ENCODE measurements at places on chromosomes 2 and 18.

- no peak for DNase-seq
Measured at GRCh38 chr18:77049938-77050337, 82.6 kb downstream of the MBP start.

DNA sequence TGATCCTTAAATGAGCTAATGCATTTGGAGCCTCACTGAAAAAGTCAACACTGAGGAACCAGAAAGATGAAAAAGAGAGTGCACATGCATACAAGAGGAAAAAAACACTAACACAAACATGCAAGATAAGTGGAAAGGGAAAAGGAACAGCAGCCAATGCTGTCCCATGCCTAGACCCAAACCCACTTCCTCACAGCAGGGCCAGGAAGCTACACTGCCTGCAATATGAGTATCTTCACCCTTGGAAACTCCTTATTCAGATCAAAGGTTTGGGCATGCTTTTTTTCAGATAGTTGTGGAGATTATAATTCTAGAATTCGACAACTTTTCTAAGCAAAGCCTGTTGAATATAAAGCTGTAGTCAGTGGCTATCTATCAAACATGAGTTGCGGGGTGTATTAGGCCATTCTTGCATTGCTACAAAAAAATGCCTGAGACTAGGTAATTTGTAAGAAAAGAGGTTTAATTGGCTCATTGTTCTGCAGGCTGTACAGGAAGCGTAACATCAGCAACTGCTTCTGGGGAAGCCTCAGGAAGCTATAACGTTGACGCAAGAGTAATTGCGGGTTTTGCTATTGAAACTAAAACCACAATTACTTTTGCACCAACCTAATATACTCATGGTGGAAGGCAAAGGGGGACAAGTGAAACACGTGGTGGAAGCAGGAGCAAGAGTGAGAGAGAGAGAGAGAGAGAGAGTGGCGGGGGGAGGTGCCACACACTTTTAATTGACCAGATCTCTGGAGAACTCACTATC, 138.2 kb downstream of the MBD2 start:
- DNase-seq, result no peak

- DNase-seq, result no peak
Measured at GRCh38 chr2:217711188-217711587, 291.6 kb downstream of the TNS1 start.

DNA sequence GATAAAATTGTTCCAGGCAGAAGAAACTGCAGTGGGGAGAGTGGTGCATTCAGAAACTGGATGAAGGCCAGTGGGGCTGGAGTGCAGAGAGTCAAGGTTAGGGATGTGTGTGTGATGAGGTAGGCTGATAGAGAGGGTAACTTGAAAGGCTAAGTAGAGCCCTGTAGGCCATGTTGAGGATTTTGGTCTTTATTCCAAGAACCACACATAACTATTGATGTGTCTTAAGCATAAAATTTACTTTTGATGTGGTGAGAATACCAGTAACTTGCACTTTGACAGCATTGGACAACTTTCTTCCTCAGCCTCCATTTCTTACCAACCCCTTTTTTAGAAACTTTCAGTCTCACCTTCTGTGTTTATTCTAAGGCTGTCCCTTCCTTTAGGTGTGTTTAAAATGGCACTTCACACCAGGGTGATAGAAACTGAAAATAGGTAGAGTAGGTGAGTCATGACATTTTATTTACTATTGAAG, 22.6 kb downstream of the MTX2 start:
- no peak for DNase-seq

DNA sequence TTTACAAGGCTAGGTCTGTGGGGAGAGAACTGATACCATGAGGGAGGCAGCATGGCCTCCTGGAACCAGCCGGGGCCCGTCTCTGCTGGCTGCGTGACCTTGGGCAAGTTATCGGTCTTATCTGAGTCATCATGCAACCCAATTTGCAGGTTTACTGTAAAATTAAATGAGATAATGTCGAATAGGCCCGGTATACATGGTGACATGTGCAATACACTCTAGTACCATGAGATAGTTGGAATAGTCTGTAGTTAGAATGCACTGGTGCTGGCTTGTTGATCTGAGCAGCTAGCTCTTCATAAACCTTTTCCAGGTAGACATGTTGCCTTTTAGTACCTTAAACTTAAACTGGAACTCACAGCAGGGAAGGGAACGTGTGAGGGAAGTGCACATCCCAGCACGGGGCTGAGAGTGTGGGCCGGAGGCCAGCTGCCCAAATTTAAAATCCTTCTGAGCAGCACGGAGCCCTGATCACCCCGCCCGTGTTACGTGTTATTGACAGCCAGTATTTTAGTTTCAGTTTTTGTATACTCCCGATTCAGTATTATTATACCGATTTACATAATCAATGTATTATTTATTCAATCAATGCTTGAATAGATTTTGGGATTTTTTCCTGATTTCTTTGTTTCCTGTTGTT, 72.4 kb upstream of the HS6ST1 start:
- DNase-seq, result no peak

DNA sequence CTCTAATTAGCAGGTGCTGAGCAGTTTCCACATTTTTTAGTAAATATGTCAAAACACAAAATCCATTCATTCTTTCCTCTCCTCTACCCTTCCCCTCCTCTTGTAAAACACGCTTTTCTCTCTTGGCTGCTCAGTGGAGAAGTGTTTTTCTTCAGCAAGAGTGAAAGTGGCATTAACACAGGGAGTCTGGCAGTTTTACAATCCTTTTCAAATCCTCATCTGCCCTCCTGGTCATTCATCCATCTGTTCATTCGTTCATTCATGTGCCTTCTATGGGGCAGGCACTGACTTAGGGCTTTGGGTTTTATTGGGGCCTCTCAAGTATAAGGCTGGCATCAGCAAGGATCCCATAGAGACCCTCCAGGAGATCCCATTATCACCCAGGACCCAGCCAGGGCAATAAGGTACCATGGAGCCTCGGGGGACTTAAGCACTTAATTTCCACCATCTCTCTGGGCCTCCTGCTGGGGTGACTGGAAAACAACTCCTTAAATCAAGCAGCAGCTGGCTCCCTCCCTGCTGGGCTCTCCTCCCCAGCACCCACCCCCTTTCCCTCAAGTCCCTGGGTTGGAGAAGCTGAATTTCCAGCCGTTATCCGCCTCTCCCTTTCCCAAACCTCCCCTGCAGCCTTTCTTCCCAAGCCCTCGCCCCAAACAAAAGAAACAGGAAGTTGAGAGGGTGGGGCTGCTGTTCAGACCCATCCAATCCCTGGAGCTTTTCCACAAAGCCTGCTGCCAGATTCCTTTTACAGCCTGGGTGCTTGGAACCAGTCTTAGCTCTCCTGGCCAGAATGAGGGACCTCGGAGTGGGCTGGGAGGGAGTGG, 32.6 kb downstream of the MARCHF4 start:
- no peak for DNase-seq

DNA sequence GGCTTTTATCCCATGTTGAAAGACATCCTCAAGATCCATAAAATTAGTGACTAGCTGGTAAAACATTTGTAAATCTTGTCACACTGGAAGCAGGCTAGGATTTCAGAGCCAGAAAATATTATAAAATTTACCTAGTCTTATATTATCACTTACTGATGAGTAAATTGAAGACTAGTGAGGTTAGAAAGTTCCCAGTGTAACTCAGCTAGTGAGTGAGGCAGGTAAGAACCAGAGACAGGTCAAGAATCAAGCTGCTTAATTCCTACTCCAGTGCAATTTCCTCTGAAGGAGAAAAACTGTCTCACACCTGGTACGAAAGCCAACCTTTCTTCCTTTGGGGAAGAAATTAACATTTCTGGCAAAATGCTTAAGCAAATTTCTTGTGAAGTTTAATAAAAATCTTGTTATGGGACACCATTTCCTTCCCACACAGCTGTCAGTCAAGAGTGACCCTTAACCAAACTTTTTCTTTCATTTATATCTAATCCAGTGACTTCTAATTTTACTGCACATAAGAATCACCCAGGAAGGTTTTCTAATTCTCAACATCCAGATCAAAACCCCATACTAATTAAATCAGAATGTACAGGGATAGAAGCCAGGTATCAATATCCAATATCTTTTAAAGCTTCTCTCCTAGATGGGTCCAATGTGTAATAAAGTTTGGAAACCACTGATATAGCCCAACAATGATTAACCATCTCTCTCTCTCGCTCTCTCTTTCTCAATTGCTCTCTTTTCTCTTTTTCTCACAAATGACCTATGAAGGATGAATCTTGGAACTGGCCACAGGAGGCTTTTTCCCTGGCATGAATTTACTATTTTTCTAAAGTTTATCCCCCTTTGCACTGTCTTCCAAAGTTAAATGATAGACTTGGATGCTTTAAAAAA, 264.3 kb upstream of the SLC39A10 start:
- no peak for DNase-seq

GRCh38 chr2:197308996-197309690, 1.4 kb downstream of the ANKRD44 start:
- DNase-seq, result no peak

DNA sequence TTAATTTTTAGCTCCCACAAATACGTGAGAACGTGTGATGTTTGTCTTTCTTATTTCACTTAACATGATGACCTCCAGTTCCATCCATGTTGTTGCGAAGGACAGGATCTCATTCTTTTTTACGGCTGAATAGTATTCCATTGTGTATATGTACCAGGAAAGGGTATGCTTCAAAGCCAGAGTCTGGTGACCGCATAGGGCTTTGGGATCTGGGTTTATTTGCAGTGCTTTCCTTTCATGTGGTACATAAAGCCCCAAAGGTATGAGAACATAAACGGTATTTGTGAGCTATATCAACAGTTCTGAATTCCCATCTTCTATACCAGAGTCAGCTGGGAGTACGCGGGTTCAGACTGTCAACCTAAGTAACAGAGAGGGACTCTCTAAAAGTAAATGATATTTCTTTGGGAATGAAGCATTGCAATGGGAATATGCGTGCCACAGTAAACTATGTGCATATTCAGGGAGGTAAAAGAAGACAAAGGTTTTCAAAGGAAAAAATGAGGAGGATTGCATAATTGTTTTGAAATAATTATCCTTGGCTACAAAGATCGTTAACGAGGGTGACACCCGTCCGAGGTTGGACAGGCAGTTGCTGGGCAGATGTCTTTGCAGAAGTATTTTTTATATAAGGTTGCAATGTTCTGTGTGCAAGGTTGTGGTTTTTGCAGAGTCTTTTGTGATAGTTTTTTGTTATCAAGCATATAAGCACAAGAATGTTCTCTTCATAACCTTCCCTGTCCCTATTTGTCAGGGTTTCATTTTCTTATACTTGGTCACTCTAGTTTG, 24.4 kb downstream of the CRYGD start:
- DNase-seq, result no peak

DNA sequence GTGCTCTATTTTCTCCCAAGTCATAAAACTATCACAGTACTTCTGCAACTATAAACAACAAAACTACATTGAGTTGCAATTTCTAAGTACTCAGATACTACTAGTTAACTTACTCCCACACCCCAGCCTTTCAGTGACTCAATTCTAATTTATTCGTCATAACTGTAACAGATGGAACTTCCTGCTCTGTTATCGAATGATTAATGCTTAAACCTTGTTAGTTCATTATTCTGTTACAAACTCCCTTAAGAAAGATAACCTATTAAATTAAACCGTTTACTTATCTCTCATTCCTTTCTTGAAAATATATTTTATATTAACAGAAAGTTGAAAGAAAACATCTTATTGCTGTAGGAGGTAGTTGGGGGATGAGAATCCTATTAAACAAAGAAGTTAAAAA, 17.0 kb downstream of the TNFAIP6 start:
- peak; percentile 38 for DNase-seq

GRCh38 chr2:67614454-67614853, 217.3 kb downstream of the ETAA1 start:
- DNase-seq, result no peak

DNA sequence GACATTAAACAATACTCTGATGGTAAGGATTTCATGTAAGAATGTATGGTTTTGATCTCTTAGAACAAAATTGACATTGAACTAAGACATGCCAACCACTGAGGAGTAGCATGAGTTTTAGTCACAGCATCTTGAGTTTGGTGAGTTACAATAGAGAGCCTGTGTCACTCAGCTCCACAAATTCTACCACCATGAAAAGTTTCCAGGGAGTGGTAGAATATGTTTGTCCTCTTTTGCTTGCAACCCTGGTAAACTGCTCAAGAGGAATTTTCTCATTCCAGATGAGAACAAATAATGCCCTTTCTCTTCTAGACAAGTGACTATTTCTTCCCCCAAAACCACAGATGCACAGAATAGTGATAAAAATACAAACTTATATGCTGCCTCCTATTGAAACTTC, 502.0 kb upstream of the VRK2 start:
- no peak for DNase-seq

DNA sequence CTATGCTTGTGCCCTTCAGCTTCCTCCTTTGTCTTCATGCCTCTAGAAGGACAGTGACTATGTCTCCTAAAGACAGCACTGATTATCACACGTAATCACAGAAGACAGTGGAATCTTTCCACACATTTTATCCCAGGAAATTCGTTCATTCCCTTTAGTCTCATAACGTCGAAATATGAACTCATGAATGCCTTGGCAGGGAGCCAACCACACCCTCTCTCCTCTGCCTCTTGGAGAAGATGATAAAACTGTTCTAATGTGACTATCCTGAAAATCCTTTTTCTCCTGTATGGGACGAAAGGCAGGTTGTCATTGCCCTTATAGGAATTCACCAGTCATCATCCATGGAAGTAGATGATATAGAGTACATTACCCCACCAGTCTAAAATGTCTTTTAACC, 726.6 kb upstream of the FANCL start:
- no peak for DNase-seq

GRCh38 chr18:22914633-22915032, 18.5 kb upstream of the RBBP8 start:
- DNase-seq, result no peak

DNA sequence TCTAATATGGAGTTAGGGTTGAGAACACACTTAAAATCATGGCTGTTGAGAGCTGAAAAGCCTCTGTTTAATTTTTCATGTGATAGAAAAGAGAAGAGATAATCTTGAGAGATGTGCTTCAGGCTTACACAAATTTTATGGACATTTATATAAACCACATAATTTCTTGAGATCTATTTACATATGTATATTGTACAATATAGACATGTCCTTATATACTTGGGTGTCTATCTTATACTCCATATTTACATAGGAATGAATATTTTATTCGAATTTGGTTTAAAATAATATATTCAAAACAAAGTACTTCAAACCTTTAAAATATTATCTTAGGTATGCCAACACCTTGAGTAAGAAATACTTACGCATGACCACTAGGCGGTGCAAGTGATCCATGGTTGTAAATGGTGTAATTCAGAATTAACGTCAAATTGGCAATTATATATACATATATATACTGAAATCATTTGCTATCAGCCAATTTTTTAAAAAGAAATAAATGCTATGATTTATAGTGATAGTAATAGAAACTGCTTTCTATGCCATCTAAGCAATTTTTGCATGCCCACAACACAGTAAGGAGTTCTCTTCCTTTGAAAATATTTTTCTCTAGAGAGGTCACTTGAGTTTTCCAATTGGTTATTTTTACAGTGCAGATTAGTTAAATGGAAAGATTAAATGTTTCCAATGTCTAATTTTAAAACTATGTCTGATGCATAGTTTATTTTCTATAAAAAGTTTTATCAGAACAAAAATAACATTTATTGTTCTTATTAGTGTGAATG, 37.6 kb upstream of the SPAG16 start:
- DNase-seq, result no peak

- DNase-seq, result no peak
Measured at GRCh38 chr18:3911413-3911812, 461.4 kb downstream of the TGIF1 start.
